Uterus (tissue), 4 donors: ENCODE measurements at places on chromosomes 11 and 22. TPM values are rescaled to one million over a fixed set of nuclear protein-coding genes. Genes with fewer than 3 reads are reported as not detected.

DNA sequence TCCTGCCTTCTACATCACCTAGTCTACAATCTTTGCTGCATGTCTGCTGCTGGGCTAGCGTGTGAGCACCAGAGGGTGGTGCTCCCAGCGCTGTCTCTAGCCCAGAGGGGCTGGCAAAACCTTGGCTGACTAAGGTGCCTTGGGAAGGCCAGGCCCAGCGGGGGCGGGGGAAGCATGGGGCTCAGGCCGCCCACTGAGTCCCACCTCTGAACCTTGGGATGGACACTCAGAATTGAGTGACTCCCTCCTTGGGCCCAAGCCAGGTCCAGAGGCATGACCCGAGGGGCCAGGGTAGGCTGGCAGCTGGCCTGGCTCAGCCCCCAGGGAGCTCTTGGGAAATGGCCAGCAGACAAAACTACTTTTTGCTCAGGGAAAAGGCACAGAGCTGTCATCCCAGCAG, 7.6 kb upstream of the GAL3ST1 start:
- H3K27ac ChIP-seq, result no peak overlapping the region
- H3K4me3 ChIP-seq, result no peak overlapping the region
- no peaks in the 10 kb centered on the region for H3K4me1 ChIP-seq

DNA sequence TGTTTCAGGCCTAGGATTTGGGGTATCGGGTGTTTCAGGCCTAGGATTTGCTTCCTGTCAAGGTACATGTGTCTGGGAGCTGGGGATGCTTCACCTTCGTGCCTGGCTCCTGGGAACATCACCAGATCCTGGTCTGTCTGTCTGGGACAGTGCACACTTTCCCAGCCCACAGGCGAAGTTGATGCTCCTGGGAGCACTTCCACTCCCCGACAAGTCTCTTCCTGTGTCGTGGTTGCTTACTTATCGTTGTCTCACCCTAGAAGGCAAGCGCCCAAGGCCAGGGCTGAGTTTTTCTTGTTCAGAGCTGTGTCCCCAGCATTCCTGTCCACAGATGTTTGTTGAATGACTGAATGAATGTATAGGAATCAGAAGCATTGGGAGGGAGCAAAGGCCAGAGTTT, 71.5 kb downstream of the LINC01488 start:
- H3K27me3 ChIP-seq, result no peaks in the 10 kb centered on the region
- H3K4me3 ChIP-seq, result no peak overlapping the region
- H3K27ac ChIP-seq, result no peak overlapping the region
- no peaks in the 10 kb centered on the region for H3K4me1 ChIP-seq
- DNase-seq, result no peak

DNA sequence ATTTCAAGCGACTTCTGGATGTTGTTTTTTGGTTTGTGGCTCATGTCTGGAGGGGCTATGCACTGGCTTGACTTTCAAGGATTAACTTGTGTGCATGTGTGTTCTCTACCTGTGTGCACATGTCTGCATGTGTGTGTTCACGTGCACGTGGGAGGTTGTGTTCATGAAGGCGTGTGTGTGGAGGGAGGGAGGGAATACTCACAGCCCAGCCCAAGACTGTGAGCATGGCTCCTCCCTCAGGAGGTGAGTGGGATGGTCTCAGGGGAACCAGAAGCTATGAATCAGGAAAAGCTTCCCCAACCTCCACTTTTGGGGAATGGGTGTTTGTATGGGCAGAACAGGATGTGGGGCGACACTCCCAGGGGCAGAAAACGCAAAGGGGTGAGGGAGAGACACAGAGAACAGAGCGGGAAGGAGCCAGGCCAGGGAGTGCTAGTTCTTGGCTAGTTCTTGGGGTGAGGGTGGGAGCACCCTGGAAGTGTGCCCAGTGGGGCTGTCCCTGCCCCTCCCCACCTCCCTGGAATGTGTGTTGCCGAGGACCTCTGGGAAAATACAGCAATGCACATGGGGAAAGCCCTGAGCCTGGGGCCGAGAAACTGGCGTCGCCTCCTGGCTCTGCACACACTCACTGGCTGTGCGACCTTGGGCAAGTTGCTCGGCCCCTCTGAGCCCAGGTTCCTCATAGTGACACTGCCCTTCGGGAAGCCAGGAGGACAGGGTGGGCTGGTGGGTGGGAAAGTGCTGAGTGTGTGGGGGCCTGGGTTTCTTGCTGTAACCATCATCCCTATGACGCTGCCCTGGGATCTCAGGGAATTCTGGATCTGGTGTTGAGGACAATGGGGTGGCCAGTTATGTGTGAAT, 16.9 kb upstream of the ALX4 start:
- H3K27me3 ChIP-seq, result no peaks in the 10 kb centered on the region
- H3K27ac ChIP-seq, result no peak overlapping the region
- H3K4me3 ChIP-seq, result no peak overlapping the region
- no peak for DNase-seq

DNA sequence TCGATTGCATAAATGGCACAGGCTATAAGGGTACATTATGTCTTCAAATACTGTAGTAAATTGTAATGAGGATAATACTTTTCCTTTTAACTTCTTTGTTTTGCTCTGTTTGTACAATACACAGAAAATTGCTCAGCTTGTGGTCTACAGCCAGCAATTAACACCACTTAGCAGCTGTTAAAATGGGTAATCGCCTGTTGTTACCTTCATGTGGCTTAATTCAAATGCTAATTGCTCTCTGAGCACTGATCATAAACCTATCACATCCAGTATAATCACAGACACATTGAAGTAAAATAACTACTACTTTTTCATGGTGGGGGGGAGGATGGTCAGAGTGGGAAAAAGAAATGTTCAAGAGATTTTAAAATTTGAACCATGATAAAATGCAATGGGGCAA, 1164.1 kb upstream of the CNTN5 start:
- no peaks in the 10 kb centered on the region for H3K4me1 ChIP-seq
- no peak overlapping the region for H3K27ac ChIP-seq
- no peak for DNase-seq

DNA sequence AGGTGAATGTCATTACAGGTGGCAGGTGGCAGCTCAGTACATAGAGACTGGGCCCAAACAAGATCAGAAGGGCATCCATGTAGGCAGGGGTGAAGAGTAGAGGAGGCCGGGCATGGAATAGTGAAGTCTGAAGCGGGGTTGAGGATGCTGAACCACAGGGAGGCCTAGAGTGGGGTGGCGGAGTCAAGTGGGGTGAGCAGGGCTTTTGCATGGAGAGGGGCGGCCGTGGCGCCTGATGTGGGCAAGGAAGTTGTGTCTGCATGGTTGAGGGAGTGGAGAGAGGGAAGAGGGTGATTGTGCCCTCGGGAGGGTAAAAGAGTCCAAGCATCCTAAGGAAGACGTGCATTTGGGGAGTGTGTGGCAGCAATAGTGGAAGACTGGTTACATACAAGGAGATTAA, 14.4 kb downstream of the DDB2 start:
- no peaks in the 10 kb centered on the region for H3K27me3 ChIP-seq
- H3K4me1 ChIP-seq, result no peaks in the 10 kb centered on the region
- no peak for DNase-seq
- no peak overlapping the region for H3K4me3 ChIP-seq
- H3K36me3 ChIP-seq, result no peaks in the 10 kb centered on the region

GRCh38 chr22:49202226-49202625, 625.4 kb downstream of the BRD1 start:
- H3K4me3 ChIP-seq, result no peak overlapping the region
- H3K27ac ChIP-seq, result no peak overlapping the region
- H3K4me1 ChIP-seq, result no peaks in the 10 kb centered on the region
- no peaks in the 10 kb centered on the region for H3K27me3 ChIP-seq

DNA sequence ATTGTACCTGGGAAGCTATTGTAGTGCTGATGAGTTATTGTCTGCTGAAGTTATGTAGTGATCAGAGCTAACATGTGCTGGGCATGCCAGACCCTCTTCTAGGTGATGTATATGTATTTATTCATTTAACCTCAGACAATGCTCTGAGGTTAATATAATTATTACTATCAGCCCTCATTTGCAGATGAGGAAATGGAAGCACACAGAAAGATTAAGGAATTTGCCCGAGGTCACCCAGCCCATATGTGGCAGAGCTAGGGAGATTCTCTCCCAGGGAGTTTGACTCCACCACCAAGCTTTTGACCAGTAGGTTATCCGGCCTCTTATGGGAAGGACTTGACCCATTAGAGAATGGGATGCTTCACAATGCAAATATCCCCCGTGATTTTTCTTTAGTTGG, 114.2 kb upstream of the NAV2 start:
- no peak overlapping the region for H3K27ac ChIP-seq
- no peaks in the 10 kb centered on the region for H3K4me1 ChIP-seq
- H3K4me3 ChIP-seq, result no peak overlapping the region
- H3K36me3 ChIP-seq, result no peaks in the 10 kb centered on the region
- no peak for DNase-seq
- H3K27me3 ChIP-seq, result no peaks in the 10 kb centered on the region

DNA sequence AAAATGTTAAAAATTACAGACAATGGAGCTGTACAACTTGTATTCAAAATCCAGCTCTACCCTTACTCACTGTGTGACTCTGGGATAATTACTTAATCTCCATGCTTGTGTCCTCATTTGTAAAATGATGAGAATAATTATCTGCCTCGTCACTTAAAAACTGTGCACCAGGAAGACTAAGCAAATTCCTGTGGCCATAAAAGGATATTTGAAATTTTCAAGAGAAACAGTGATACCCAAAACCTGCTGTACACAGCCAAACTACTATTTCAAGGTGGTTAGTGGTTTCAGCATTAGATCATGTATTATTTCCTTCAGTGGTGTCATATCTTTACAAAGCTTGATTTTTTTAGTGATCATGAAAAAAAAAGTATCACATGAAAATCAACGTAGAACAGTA, 136.9 kb downstream of the METTL15 start:
- no peak overlapping the region for H3K27ac ChIP-seq
- no peaks in the 10 kb centered on the region for H3K4me1 ChIP-seq
- no peaks in the 10 kb centered on the region for H3K36me3 ChIP-seq
- no peak for DNase-seq
- no peaks in the 10 kb centered on the region for H3K27me3 ChIP-seq

DNA sequence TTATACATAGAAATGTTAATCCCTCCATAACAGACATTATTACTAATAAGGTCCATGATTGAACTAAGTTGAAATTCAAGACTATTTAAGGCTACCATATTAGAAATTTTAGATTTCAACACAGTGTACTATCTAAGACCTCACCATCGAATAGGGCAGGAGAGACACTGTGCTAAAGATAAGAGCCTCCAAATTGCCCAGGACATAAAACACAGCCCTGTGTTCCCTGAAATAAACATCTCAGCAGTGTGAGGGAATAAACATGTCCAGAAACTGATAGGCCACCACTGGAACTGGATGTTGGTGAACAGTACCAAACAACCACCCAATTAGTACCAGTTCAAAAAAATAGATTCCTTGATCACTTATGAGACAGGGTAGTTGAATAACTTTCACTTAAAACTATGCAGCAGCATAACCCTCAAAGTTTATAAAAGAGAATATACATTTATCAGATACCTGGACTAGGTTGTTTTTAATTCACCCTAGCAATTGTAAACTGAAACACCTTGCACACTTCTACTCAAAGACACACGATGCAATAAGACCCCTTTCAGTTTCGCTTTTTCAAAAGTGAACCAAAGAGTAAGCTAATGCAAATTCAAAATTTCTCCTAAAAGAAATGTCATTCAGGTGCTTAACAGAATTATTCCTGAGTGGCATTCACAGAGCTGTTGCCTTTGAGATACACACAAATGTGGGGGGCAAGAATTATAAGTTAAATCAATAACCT, 34.3 kb downstream of the USP28 start:
- no peak for DNase-seq
- no peaks in the 10 kb centered on the region for H3K4me1 ChIP-seq
- no peak overlapping the region for H3K27ac ChIP-seq
- no peak overlapping the region for H3K4me3 ChIP-seq

GRCh38 chr11:27945348-27945747, 162.6 kb downstream of the KIF18A start:
- DNase-seq, result no peak
- no peaks in the 10 kb centered on the region for H3K36me3 ChIP-seq
- H3K4me1 ChIP-seq, result no peaks in the 10 kb centered on the region
- H3K27ac ChIP-seq, result no peak overlapping the region

The FOSL1 gene
- 3.9 TPM for total RNA-seq

The UBQLN3 gene
- 2.2 TPM for total RNA-seq

The CENPM gene
- total RNA-seq, result not detected

The HOATZ gene
- total RNA-seq, result 0.88 TPM
